Activated CD8-positive, alpha-beta memory T cell treated with anti-CD3 and anti-CD28 coated beads, Interleukin-2, amount 50 U/mL, for 48 hours (primary cell): ENCODE measurements at places on chromosomes 1 and 21.

DNA sequence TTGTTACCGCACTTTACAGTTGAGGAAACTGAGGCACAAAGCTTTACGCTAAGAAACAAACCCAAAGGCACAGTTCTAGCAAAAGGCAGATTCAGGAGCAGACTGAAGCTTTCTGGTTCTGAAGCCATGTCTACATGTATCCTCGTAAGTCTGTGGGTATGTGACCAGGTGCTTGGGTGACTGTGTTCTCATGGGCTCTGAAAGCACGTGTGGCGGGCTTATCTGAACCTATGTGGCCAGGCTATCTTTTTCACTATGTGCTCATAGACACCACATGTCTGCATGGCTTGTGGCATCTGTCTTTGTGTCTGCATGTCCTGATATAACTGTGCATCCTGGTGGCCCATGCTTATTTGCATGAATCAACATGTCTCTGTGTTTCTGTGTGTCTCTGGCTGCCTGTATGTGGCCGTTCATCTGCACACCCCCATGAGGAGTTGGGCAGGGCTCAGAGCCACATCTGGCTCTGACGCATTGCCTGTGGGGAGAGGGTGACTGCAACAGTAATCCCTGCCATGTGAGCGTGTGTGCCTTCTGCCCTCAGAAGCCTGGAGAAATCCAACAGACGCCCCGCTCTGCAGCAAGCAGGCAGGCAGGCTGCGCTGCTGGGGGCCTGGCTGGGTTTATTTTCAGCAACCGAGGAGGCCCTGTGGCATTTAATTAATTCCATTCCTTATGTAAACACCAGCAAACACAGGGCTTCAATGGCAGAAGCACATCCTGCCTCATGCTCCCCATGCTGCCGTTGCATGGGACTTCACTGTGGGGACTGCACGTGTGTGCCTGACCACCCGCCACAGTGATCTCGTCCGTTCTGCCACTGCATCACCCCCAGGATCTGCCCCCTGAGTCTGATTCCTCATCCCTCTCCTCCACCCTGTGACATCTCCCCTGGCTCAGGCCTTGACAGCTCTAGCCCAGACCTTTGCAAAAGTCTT, 115.4 kb downstream of the TRABD2B start:
- DNase-seq = no peak

- no peak for DNase-seq
Observed at GRCh38 chr1:154206196-154206595, at the start of gene CFAP141. Gene CFAP141, minus strand, starts transcription at chr1:154206333. Its CDS starts 26 bp downstream, at chr1:154206307.

DNA sequence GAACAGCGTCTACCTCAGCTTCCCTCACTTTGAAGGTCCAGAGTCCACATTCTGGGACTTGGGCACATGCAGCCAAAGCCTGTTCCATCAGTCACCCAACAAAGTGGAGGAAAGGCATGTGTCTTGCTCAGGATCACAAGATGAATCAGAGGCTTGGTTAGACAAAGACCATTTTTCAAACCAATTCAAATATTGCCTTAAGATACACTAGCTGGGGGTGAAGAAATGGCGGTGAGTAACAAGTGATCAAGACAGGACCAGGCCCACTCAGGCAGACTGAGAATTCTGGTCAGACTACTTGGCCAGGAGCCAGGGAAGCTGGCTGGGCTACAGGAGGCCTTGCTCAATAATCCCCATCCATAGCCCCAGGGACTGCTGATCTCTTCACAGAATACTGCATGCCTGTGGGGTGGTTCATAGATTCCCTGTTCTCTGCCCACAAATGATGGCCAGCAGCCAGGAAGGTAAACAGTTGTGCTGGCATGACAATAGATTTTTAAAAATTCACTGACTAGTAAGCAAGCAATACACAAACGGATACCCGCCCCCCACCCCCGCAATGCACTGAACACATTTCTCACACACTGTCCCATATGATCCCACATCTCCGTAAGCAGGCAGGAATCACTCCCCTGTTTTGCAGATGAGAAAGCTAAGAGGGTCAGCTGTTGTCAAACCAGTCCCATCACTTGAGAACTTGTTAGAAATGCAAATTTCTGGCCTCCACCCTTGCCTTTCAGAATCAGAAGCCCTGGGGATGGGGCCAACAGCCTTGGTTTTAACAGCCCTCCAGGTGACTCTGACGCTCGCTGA, 27.2 kb downstream of the ERI3 start:
- no peak for DNase-seq

DNA sequence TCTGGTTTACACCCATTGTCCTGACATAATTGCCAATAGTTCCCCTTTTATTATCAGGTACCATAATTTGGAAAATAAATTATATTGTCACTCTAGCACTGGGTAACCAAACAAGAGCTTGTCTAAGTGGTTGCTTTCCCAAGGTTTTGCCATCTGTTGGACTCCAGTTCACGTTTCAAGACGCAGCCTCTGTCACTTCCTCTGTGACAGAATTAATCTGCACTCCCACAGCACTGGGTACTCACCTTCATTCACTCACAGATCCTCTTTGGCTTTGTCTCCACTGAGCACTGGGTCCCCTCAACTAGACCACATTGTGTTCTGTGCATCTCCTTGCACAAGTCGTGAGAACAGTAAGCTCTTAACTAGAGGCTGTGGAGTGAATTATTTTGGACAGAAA, 123.6 kb upstream of the JUN start:
- DNase-seq = no peak

- no peak for DNase-seq
Observed at GRCh38 chr1:21206117-21206516, 29.4 kb upstream of the EIF4G3 start.

- DNase-seq = no peak
Observed at GRCh38 chr1:145863282-145864018, 4.6 kb upstream of the PIAS3 start.

DNA sequence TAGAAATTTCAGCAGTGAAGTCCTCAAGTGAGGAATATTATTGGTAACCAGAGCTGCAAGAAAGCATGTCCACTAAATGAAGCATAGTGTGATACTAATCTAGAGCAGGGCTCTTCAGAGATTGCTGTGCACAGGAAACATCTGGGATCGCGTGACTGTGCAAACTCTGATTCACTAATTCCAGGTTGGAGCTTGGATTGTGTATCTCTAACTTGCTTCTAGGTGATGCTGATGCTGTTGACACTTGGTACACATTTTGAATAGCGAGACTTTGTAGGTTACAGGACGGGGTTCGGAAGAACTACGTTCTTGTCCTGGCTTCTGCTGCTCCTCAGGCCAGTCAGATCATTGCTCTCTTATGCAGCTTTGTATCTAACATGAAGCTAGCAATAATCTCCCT, 66.5 kb downstream of the PRRX1 start:
- DNase-seq = no peak

DNA sequence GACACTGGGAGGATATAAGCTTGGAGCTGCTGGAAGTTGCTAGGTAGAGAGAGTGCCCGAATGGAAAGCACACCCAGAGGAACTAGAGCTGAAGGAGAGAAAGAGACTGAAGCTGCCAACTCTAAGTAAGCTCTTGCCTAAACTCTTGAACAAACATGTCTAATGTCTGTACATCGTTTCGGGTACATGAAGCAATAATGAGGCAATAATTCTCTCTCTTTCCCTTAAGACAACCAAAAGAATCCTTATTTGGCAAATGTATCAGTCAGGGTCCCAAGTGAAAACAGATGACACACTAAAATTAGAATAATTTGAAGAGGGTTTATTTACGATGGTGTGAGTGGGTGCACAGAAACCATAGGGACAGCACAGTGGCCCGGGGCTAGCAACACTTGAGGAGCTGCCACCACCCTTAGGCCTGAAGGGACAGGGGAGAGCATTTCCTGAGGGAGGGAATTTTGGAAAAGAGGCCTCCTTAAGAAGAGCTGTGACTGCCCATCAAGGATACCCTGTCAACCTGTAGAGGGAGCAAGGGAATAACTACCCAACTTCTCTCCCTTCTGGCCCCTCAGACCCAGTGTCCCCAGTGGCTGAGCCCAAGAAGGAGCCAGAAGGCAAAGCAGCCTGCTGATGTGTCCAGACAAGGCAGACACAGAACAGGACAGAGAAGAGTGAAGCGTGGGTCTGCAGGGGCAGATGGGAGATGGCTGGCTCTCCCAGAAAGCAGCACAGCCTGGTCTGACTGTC, 36.1 kb upstream of the KHDRBS1 start:
- DNase-seq = no peak

- DNase-seq = no peak
Observed at GRCh38 chr1:193926956-193927355, 740.5 kb upstream of the B3GALT2 start.

DNA sequence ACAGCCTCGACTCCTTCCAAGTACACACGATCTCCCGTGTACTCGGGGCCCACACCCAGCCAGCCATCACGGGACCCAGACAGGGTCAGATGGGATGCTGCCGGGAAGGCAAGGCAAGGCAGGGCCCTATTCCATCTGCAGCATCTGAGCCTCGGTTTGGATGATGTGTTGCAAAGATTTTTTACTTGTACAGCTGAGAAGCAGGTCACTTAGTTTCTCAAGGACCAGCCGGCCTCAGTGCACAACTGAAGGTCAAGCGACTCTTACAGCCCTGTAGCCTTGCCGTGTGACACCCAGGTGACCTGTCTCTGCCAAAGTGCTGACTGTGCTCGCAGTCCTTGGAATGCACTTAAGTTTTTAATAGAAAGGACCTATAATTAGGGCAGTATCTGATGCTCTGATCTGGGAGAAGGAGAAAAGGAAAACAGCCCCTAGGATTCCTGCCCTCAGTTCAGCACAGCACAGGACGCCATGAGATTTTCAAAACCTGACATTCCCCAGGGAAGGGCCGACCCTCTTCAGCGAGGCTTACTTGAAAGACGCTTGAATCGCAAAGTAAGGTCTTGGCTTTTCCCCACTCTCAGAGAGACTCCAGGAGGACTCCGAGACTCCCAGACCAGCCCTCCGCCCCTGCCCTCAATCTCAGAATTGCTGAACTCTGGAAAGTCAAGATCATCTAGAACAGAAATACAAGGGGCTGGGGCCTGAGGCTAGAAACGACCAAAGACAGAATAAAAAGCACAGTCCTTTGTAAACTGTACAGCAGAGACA, 1.3 kb downstream of the GPR157 start:
- DNase-seq = no peak

GRCh38 chr1:115347282-115347681, 9.2 kb upstream of the NGF start:
- DNase-seq = no peak

GRCh38 chr1:169885207-169885606, 8.5 kb downstream of the SCYL3 start:
- DNase-seq = no peak

DNA sequence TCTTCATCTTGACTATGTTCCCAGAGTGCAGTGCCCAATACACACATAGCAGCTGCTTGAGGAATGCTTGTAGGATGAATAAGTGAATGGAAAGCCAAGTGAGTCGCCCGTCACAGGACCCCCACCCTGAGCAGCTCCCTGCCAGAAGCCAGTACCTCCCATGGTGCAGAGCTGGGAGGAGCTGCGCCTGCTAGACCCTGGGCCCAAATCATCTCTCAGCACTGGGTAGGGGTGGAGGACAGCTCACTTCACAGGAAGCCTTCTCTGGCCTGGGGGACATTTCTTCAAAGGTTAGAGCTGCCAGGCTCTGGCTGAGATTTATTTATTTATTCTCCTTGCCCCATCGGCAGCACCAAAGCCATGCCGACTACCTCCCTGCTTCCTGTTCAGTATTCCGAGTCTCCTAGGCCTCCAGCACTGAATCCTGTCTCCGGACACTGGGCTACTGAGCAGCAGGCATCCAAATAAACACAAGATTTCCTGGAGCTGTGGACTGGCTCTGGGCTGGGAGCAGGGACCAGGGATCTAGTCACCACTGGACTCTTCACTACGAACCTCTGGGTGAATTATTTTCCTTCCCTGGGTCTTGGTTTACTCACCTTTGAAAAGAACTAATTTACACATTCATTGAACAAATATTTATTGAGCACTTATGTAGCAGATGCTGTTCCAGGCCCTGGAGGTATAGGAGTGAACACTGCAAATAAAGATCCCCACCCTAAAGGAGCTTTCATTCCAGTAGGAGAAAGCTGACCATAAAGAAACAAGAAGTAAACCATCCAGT, 187.7 kb downstream of the TRABD2B start:
- no peak for DNase-seq

- DNase-seq = no peak
Observed at GRCh38 chr1:214397497-214397896, 116.5 kb downstream of the SMYD2 start.

DNA sequence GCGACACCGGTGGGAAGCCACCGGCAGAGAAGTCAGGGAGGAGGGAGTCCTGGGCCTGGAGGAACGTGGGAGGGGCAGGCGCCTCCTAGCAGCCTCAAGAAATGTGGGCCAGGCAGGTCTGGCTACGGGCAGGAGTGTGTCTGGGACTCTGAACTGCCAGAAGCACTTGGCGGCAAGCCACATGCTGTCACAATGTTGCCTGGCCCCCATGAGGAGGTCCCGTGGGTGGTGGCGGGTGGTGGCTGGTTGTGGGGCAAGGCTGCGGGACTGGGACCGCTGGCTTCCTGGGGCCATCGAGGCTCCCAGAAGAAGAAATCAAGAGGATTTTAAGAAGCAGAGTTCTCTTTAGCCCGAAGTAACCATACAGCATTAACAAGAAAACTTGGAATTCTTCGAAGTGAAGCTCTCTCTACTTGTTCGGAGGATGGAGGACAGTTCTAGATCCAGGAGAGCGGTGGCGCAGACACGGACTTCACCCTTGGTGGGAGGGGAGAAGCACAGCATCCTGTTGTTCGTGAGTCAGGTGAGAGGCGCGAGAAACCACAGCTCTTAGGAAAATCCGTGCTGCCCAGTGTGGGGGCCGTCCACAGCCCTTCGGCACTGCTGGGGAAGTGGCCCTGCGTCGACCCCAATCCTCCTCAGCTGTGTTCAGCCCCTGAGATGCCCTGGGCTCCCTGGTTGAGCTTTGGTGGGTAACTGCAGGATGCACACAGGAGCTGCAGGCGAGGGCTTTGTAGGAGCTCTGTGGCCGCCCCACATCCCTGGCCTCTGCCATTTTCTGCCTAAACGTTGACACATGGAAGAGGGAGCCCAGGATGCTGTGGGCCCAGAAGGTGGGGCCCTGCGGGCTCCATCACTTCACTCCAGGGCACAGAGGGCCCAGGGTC, 12.4 kb downstream of the SKI start:
- no peak for DNase-seq

GRCh38 chr1:32525053-32525452, 14.2 kb upstream of the ZBTB8A start:
- DNase-seq = no peak

- DNase-seq = no peak
Observed at GRCh38 chr1:155253208-155253607, 2.1 kb downstream of the ENTREP3 start.

DNA sequence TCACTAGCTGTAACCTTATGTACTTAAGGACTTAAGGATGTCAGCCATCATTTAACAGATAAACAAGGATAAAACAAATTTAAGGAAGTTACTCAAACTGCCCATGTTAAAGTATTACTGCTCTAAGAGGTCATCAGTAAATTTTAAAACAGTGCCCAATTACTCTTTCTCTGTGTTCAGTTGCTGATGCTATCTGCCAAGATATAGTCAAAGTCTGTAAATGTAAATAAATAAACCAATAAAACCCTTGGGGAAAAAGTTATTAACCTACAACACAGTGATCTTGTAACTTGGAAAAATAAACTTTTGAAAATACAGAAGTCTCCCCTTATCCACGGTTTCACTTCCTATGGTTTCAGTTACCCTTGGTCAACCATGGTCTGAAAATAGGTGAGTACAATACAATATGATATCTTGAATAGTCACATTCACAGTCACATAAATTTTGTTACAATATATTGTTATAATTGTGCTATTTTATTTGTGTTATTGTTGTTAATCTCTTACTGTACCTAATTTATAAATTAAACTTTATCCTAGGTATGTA, 501.8 kb downstream of the LMO4 start:
- DNase-seq = no peak

GRCh38 chr1:147618077-147618569, 52.2 kb downstream of the ACP6 start:
- no peak for DNase-seq

- no peak for DNase-seq
Observed at GRCh38 chr1:35888255-35888654, 5.2 kb downstream of the AGO1 start.
